ENCODE measurements at places on chromosomes 3 and 15.

DNA sequence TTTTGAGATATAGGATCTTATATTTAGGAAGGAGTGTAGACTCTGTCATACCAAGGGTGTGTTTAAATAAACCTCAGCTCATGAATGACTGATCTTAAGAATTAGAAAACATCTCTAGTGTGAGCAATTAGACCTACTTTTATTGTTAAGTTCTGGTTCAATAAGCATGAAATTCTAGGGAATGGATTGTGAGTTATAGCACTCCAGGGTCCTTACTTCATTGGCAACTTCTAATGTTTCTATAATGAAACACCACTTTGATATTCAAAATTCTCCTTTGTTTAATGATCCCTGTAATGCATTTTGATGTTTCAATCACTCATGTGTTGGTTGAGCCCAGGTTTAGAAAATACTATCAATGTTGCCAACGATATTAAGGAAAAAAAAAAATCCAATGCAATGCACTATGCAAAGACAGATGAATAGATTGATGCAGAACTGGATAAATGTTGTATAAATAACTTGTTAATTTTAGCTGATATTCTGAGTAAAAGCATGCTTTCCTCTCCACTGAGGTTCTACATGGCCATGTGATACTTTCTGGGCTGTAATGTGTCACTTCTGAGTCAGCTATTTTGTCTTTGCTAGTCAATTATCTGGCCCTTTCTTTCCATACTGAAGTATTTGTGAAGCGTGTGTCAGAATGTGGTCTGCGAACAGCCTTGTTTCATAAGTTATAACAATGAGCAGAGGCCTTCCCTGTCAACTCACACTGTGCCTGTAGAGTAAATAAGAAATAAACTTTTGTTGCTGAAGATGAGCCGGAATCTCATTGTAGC, 1035.9 kb downstream of the PLOD2 start:
- DNase-seq = no peak

DNA sequence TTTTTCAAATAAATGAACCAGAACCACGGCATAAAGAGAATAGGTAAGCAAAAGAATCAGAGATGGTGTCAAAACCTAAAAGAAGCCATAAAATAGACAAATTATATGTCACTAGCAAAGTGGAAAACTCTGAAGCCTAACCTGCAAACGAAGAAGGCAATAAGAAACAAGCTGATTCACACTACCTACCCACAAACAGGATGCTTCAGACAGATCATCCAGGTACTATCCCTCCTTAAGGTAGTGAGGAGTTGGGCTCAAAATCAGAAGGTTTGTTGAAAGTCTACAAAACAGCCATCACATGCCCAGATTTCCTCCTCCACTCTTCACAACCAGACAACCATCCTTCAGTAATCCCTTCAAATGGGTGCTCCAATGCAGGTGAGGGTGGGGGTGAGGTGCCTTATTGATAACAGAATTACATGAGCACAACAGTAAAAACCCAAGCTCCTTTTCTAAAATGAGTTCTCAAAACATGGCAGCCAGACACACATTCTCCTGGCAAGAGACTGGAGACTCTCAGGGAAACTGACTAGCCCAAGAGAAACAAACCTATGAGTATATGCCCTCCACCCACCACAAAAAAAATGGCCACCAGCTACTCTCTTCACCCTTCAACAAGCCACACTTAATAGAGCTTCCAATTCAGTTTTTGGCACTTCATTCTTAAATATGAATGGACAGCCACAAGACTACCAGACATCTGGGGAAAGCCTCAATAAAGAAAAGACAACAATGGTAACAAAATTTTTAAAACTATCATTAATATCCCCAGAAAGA, 6.4 kb downstream of the KPNA1 start:
- no peak for DNase-seq

GRCh38 chr15:49287481-49287880, 117.4 kb downstream of the GALK2 start:
- DNase-seq = no peak

DNA sequence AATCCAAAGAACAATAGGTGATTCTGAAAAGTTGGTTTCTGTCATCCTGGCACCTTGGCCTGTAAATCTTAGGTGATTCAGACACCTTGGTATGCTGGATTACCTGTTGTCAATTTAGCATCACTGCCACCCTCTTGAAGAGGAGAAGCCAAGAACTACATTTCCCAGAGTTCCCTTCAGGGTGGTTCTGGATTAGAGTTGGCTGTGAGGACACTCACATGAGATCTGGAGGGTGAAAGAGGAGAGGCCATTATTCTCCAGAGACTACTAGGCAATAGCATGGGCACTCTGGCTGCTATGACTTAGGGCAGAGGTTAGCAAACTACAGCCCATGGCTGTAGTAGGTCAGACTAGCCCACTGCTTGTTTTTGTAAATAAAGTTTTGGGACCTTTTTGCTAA, 41.7 kb upstream of the CORO2B start:
- DNase-seq = no peak

DNA sequence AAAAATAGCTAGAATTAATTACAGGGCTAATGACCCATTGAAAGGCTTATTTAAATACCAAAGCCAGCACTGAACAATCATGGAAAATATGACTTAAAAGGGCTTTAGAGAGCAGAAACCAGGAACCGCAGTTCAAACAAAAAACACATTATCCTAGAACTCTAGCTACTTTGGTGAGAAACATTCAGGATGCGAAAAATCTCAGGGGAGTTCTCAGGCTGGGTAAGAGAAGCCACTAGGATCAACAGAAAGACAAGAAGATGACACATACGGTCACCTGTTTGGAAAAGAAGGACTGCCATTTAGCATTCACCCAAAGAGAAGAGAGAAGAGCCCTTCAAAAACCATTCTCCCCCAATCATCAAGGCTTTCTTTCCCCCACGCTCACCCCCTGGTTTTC, 75.6 kb upstream of the ICE2 start:
- no peak for DNase-seq

- DNase-seq = no peak
Measured at GRCh38 chr3:152314677-152315353, 46.1 kb downstream of the MBNL1 start.

DNA sequence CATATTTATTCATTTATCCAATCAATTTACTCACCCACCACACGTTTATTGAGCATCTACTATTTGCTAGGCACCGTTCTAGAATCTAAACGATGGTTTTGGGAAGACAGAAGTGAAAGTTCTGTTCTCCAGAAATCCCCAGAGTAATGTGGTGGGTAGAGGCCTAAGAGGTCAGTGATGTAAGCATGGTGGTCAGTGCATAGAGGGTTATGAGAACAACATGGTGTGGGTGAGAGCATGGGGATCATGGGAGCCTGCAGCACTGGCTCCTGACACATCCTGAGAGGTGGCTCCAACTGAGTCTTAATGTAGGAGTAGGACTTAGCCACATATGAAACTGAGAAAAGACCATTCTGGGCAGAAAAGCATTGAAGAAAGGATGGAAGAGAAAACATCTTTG, 85.3 kb upstream of the TNFAIP8L3 start:
- no peak for DNase-seq

GRCh38 chr3:47291158-47291753, 8.5 kb downstream of the KLHL18 start:
- no peak for DNase-seq

DNA sequence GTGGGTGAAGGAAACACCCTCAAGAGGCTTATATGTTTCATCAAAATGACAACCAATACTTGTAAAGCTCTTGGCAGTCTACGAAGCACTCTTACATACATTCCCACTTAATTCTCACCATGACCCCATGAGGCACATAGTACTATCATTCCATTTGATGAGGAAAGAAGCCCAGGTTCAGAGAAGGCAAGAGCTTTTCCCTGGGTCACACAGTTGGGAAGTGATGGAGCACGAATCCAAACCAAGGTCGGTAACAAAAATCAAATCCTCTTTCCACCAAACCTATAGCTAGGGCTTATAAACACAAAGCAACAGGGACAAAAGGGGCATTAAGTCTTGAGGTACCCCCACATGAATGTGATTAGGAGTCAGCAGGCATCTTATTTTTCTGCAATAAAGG, 187.1 kb downstream of the UACA start:
- no peak for DNase-seq

GRCh38 chr15:76979331-76979925, 15.5 kb upstream of the PSTPIP1 start:
- no peak for DNase-seq

DNA sequence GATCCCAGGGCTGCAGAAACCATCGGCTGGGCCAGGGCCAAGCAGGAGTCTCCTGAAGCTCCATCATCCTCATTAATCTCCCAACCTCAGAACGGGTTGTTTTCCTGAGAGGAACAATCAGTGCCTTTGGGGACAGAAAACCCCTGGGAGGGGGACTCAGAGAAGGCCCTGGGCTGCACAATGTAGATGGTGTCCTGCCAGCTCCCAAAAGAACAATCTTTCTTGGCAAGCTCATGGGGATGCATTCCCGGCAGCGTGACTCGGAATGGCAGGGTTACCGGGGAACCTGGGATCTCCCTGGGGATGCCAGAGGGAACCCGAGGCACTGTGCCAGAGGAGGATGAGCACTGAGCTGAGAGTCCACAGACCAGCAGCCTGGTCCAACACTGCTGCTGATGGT, 72.1 kb upstream of the ATP2B2 start:
- no peak for DNase-seq

DNA sequence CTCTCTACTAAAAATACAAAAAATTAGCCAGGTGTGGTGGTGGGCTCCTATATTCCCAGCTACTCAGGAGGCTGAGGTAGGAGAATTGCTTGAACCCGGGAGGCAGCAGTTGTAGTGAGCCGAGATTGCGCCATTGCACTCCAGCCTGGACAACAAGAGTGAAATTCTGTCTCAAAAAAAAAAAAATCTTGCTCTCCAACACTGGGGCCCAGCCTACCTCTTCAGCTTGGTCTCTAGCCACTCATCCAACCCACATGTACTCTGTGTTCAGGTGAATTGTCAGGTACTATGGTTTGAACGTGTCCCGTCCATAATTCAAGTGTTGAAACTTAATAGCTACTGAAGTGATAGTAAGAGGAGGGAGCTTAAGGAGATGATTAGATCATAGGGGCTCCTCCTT, 22.4 kb upstream of the RAB7A start:
- no peak for DNase-seq

GRCh38 chr3:13770170-13771169, 109.4 kb downstream of the WNT7A start:
- no peak for DNase-seq

GRCh38 chr3:143060906-143061305, 58.7 kb upstream of the CHST2 start:
- no peak for DNase-seq

GRCh38 chr15:71049706-71050422, 65.4 kb upstream of the THSD4 start:
- DNase-seq = no peak

GRCh38 chr15:60411774-60412425, 14.1 kb upstream of the ANXA2 start:
- no peak for DNase-seq

DNA sequence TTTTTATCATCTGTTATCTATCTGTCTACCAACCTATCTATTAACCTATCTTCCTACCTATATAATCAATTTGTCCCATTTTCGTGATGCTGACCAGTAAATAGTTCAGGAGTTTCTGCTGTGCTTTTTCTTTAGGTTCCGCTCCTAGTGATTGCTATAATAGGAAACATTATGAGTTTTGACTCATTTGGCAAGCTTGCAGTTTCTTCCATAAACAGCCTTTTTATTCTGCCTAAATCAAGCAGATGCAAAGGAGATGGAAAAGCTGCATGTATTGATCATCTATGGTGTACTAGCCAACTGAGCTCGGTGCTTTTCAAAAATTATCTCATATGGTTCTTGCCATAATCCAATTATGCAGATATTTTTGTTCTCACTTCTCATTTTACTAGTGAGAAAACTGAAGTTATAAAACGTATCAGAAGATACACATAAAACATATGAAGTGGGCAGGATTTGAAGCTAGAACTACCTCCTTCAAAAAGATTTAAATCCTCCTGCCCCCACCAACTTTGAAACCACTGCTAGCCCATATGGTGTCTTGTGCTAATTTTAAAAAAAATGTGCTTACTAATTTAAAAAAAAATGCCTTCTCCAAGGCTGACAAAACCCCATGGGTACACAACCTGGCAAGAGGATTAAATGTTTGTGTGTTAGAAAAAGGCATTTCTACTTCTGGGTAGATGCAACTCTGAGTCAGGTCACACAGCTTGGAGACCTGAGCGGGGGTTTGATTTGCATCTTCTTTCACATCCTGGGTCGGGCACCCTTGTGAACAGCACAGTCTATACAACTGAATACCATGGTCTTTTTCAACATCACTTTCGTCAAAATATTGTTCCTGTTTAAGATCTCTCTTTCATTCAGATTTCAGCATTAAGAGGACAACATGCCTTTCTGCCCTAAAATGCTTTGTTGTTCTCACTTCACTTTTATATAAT, 267.0 kb downstream of the CHL1 start:
- DNase-seq = no peak

DNA sequence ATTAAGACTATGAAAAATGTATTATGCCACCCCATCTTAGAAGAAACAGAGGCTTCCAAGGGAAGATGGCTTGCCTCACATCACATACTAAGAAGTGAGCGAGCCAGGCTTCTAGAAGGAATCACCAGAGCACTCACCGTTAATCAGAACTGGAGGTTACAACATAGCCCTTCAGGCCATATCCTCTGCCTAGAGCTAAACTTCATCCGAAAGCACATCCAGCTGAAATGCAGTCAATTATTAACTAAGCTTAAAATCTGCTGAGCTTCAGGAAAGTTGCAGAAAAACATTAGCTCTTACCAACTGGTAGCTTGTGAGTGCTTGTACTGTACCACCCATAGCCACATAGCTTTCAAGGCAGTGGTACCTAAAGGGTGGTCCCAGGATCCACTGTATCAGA, 483.2 kb downstream of the TBL1XR1 start:
- no peak for DNase-seq

DNA sequence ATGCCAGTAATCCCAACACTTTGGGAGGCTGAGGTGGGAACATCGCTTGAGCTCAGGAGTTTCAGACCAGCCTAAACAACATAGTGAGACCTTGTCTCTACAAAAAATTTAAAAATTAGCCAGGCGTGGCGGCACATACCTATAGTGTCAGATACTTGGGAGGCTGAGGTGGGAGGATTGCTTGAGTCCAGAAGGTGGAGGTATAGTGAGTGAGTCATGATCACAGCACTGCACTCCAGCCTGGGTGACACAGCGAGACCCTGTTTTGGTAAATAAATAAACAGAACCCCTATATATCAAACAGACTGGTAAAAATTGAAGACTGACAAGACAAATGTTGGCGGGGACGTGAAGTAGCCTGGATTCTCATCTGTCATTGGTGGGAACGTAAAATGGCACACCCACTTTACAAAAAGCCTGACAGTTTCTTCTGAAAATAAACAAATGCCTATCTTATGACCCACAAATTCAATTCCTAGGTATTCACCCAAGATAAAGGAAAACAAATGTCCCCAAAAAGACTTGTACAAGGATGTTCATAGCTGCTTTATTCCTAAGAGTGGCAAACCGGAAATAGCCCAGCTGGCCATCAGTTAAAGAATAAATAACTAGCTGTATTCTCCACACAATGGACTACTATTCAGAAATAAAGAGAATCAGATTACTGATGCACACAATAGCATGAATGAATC, 47.0 kb upstream of the GK5 start:
- no peak for DNase-seq

DNA sequence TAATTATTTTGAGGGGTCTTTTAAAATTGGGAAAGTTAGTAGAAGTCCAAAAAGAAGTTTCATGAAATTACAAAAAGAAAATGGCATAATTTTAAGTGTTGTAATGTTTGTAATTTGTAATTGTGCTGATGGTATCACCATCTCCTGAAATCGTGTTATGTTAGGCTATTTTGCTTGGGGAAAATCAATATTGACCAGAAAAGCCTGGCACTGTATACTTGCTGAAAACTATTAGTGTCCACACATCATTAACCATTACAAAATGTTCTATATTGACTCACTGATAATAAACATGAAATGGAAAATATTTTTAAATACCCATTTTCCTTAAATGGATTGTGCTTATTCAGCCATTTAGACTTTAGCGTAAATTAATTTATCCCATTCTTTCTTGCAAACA, 40.3 kb upstream of the ZBED2 start:
- DNase-seq = no peak
